ENCODE measurements at places on chromosomes 6 and 20. TPM values are rescaled to one million over a fixed set of nuclear protein-coding genes. Genes with fewer than 3 reads are reported as not detected.

DNA sequence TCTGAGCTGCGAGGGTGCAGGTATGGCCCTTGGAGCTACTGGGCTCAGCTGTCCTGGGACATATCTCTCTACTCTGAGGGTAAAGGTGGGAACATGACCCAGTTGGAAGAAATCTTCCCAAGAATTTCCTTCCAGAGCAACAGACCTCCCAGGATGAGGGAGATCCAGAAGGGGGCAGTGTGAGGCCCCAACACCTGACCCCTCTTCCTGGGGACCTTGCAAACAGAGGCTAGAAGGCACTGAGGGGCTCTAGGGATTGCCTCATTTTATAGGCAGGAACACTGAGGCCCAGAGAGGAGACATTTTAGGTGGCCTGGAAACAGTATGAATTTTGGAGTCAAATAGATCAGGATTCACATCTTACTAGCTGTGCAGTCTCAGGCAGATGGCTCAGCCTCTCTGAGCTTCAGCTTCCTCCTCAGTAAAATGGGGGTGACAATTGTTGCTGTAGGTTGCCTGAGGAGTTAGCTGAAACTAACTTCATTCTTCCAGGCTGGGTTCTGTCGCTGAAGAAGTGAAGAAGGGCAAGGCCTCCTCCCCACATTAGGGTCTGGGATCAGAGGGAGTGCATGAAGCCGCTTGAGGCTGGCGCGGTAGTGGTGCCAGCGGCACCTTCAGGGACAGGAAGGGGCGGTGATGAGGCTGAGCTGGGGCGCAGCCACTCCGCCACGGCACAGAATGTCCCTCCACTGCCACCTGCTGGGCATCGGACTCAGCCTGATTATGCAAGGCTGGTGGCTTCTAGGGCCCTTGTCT, 11.4 kb downstream of the KCNK17 start:
- peak; percentile 84 for DNase-seq

DNA sequence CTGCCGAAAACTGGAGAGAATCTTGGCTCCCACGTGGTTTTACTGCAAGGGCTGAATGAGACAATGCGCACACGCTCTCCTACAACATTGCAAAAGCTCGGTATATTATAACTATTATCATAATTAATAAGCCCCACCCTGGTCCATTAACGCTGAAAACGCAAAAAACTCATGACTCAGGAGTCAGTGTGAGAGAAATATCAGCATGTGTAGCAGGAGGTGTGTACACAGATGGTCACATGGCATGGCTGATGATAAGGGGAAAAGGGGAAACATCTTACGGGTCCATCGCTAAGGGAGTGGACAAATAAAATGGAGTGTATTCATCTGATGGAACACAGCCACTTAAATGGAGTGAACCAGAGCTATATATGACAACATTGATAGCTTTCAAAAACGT, 29.2 kb downstream of the CDH22 start:
- DNase-seq: no peak

DNA sequence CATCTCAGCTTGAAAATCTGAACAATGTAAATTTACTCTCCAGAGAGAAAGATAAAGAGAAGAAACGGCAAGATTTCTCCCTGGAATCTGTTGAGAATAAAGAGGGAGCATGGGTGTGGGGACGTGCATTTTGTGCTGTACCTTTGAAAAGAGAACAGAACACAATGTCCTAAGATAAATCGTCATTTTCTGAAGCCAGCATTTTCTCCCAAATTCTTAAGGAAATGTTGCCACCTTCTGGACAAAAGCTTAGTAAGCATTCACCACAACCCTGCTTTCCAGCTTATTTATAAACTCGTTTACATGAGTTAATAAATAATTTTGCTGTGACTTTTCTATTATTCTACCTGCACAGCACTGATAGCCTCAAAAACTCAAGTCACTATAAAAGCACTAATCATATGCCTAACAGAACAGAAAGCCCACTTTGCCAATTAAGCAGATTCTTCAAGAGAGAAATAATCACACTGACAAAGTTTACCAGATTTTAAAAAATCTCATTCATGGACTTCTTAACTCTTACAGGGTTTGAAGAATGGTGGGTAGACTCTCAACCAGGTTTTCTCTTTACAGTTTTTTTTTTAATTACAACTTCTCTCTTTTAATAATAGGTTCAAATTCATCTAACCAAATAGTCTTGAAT, 155.8 kb downstream of the MBOAT1 start:
- no peak for DNase-seq

Gene TBC1D32
- 4.6 TPM for total RNA-seq

- DNase-seq: no peak
Observed at GRCh38 chr6:122569230-122569771, 40.9 kb upstream of the PKIB start.

GRCh38 chr20:61042506-61043385, 209.3 kb upstream of the CDH4 start:
- no peak for DNase-seq

DNA sequence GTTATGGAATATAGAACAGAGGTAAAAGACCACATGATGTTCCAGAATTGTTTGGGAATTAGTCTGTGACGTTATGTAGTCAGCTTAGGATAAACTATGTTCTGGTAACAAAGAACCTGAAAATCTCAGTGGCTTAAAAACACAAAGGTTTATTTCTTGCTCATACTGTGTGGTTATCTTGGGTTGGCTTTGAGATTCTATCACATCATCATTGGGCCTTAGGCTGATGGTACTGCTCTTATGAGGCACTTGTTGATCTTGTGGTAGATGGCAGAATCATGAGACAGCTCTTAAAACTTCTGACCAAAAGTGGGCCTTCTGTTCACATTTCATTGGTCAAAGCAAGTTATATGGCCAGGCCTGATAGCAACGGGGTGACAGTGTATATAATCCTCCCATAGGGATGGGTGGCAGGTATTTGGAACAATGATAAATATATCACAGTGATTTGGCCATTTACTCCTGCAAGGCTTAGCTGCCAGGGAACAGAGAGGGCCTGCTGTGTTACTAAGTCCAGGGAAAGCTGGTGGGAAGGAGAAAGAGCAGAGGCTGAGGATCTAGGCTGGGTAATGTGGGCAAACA, 13.5 kb downstream of the DHX35 start:
- DNase-seq: no peak

- DNase-seq: no peak
Observed at GRCh38 chr20:59802471-59803221, 130.8 kb downstream of the SYCP2 start.

Gene BACH2
- total RNA-seq: 2.2 TPM

DNA sequence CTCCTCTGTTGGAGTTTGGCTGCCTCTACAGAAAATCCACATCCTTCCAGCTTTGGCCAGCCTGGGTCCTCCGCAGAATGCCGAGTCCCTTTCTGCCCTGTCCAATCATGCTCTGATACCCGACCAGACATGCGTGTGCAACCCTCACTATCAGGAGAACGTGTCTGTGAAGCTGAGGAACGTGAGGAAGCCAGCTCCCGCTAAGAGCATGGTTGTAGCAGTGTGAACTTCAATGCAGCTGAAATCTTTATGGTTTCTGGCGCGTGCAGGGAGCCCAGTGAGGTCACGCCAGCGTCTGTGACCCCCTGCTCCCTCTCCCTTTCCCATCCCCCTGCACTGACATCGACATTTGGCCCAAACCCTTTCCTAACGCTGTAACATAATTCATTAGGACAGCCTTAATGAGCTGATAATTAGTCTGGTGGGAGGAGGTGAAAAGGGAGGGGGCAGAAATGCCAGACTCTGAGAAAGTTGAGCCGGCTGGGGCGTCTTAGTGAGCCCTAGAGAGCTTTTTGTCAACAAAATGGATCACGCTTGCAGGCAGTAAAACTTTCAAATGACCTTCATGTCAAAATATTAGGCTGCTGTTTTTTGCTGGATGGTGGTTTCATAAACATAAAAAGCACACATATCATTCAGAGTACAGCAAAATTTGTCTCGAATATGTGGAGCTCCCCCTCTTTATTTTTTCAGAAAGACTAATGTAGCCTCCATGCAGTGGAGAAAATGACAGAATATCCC, 423.3 kb downstream of the QKI start:
- peak; percentile 16 for DNase-seq

DNA sequence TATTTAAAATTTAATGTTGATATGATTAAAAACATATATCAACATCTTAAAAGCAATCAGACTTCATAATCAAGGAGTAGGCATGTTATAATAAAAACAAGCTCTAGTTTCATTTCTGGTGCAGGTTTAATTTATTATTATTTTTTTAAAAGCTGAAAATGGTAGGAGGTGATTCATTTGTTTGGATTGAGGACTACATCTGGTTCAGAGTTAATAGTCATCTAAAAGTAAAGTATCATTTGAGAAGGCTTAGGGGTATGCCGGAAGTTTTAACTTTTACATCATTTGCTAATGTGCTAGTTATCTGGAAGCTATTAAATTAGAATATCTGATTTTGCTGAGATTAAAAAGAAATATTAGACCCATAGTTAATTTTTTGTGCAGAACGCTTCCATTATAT, 169.5 kb upstream of the LAMA2 start:
- no peak for DNase-seq

Gene PHACTR1
- 73.5 TPM for total RNA-seq

Gene NT5DC1
- 54.3 TPM for total RNA-seq

DNA sequence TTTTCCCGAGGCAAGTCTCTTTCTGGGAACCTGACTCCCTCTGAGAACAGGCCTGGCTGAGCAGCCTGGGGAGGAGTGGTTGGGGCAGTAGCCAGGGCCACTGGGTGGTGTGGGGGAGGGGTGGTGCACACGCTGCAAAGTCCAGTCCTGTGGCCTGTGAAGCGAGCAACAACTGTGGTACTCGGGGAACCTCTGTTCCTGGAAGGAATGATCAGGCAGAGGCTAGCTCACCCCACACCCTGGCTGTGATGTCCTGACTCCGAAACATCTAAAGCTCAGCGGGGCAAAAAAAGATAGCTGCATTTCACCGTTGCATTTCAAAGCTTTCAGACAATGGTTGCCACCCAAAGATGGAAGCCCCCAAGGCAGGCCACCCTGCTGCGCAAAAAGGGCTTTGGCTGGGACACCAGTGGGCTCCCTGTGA, 25.5 kb downstream of the PCK1 start:
- DNase-seq: no peak

Gene RAET1L
- not detected for total RNA-seq

Gene MYLK4
- 1.1 TPM for total RNA-seq

DNA sequence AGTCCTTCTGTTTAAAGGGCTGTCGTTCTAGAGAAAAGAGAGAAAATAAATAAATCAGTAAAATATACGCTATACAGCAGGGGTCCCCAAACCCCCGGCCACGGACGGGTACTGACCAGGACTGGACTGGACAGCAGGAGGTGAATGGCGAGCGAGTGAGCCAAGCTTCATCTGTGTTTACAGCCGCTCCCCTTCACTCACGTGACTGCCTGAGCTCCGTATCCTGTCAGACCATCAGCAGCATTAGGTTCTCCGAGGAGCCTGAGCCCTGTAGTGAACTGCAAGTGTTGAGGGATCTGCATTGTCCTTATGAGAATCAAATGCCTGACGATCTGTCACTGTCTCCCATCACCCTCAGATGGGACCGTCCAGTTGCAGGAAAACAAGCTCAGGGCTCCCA, 76.5 kb downstream of the ZNF217 start:
- no peak for DNase-seq

DNA sequence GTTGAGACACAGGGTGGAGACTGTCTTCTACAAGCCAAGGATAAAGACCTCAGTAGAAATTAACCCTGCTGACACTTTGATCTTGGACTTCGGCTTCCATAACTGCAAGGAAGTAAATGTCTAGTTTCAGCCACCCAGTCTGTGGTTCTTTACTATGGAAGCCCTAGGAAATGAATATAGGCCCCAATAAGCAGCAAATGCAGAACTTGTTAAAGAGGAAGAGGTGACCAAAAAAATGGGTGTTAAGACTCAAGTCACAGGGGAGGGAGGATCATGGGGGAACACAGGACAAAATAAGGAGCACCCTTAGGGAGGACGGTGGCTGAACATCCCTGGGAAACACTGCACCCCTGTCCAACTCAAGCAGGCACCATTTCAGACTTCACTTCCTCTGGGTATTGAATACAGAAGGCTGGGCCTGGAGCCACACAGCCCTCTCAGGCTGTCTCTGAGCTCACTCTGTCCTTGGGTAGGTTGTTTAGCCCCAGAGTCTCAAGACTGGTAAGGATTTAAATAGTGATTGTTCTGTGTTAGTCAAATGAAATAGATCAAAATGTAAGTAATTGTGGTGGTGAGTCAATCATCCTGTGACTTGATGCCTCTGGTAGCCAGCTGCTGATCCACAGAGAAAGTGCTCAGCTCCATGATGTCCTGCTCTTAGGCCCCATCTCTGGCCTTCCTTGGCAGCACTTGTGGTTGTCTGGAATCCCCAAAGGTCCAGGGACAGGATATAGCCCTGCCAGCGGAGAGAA, 30.5 kb upstream of the SIRPD start:
- DNase-seq: no peak

- DNase-seq: no peak
Observed at GRCh38 chr6:138981416-138981815, 6.6 kb downstream of the REPS1 start.

GRCh38 chr6:126475449-126475848, 135.5 kb downstream of the CENPW start:
- no peak for DNase-seq

Gene CST2
- total RNA-seq: not detected

Gene BPIFB6
- not detected for total RNA-seq
